ENCODE measurements at places on chromosomes 11 and 22.

- DNase-seq, result no peak
Observed at GRCh38 chr11:81658722-81659121, 1074.9 kb downstream of the FAM181B start.

- DNase-seq, result no peak
Observed at GRCh38 chr22:28514321-28514821, 165.3 kb downstream of the TTC28 start.

DNA sequence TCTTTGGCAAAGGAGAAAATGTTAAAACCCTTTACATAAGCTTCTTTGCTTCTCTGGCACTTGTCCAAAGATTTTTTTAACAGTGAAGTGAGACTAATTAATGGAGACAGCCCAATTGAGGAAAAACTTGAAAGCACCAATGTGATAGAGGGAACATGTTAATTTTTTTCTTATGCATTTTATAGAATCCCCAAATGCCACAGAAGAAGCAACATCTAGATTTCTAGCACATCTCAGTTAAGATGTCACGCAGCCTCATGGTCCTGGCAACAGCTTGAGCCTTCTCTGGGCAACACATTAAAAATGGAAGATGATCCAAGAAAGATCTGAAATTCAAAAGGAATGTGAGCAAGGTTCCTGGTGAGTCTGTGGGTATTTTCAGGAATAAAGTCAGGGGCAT lies 48.5 kb downstream of the PACSIN2 start:
- DNase-seq, result no peak

DNA sequence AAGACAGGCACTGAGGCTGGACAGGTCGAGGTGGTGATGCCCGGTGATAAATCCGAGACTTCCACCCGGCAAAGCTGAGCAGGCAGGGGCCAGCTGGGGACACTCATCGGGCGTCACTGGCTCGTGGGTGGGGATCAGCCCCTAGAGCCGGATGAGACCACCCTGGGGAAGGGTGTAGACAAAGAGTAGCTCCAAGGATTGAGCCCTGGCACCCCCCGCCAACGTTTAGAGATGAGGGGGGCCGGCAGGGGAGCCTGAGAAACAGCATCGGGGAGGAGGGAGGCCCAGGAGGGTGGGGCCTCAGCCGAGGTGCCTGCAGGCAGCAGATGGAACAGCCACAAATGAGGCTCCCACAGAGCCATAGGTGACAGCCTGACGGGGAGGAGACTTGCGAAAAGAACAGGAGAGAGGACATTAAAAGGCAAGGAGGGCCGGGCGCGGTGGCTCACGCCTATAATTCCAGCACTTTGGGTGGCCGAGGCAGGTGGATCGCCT lies 27.4 kb upstream of the CBX7 start:
- no peak for DNase-seq

GRCh38 chr11:88404932-88405710 lies 67.6 kb upstream of the CTSC start:
- no peak for DNase-seq

DNA sequence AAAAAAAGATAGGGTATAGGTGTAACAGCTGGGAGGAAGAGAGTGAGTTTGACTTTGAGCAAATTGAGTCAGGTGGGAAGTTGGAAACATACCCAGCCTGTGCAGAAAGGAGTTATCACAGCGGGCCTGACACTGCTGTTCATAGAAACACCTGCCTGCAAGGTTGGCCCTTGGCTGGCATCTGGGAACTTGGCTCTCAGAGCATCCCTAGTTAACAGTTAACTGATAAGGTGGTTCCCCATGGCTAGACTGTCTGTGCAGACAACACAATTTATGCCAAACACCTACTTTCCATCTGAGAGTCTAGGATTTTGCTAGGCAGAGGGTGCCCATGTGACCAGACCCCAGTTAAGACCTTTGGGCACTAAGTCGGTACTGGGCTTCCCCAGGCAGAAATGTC lies 31.4 kb downstream of the ADAMTS8 start:
- no peak for DNase-seq

DNA sequence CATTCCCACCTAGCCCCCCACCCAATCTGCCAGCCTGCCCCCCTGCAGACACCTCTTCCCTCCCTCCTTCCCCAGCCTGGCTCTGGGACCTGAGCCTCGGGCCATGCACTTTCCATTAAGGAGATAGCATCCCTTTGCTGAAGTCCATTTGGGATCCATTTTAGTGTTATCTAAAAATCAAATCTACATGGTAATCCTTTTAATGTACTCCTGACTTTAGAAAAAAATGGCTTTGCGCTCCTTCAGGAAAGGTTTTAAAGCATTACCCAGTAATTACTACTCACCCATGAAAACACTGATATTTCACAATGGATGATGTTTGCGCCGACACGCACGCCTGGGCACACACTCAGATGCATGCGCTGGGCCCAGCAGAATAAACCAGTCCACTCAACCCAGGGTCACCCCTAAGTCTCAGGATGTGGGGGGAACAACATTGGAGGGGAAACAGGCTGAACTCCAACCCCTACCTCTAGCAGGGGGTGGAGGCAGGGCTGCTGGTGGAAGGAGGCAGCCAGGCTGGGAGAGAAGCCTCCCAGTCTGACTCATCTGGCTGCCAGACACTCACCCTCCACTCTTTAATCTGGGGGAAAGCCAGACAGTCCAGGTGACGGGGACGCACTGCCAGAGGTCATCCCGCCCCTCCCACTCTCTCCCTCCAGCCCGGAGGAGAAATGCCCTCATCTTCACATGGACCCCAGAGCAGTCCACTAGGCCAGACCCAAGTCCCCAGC lies 29.8 kb downstream of the LMO1 start:
- no peak for DNase-seq

GRCh38 chr22:32916025-32916424 lies 114.5 kb downstream of the TIMP3 start:
- no peak for DNase-seq

- no peak for DNase-seq
Observed at GRCh38 chr11:3903207-3903896, 47.9 kb downstream of the STIM1 start.

DNA sequence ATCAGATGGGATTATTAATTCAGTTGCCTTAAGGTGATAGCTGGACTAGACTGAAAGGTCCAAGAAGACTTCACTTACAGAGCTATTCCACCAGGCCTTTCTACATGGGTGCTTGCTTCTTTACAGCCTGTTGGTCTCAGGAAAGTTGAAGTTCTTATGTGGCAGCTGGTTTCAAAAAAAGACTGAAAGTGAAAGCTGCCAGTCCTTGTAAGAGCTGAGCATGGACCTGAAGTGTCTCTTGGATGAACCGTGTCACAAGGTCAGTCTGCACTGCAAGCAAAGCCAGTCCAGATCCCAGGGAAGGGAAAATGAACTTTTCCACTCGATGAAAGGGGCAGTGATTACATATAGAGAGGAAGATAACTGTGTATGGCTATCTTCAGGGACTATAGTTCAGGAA lies 201.5 kb upstream of the LUZP2 start:
- no peak for DNase-seq

GRCh38 chr22:31857247-31857646 lies 87.1 kb upstream of the YWHAH start:
- DNase-seq, result no peak

DNA sequence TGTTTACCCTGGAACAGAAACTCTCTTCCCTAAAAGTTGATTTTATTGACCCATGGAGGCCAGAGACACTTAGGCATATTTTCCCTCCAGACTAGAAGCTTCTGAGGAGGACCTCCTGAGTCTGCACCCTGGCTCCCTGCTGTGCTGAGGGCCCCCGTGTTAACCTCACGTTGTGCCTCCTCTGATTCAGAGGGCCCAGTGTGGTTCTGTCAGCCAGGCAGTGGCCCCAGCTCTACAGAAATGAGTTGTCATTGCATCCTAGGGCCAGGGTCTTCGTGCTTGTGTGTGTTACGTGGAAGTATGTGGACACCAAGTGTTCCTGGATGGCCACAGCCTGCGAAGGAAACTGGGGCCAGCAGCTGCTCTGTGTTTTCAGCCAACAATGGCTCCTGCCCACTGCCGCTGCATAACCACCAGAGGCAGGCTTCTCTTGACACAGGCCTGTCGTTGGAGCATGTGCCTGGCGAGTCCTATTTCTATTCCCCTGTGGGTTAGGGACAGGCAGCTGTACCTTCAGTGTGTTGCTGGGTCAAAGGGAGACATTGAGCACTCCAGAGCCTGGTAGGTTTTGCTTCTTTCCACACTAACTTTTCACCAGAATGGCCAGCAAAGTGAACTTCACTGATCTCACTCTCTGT lies 44.5 kb downstream of the MED15 start:
- peak; percentile 67 for DNase-seq

GRCh38 chr11:102158164-102158735 lies 48.0 kb downstream of the YAP1 start:
- DNase-seq, result no peak
